Activated naive CD4-positive, alpha-beta T cell treated with Interleukin-2 at 50 U/mL for 16 hours (primary cell): ENCODE measurements at places on chromosomes 6 and 20.

DNA sequence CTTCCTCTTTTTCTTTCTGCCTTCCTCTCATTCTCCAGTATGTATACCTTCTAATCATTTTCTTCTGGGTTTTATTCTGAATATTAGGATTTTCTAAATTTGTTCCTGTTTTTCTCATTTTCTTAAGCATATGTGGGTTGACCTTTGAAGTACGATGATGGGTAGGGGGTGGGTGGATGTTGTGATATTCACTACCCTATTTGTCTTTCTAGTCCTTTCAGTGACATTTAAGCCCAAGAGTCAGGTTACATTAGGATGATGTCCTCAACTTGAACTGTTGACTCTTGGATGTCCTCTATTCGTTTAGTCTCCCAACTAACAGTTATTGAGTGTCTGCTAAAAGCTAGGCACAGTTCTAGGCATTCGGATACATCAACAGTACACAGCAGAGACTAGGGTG, 7.3 kb downstream of the ABT1 start:
- DNase-seq = no peak

- DNase-seq = peak; percentile 37
Observed at GRCh38 chr6:37822851-37823682, 3.5 kb downstream of the ZFAND3 start.

DNA sequence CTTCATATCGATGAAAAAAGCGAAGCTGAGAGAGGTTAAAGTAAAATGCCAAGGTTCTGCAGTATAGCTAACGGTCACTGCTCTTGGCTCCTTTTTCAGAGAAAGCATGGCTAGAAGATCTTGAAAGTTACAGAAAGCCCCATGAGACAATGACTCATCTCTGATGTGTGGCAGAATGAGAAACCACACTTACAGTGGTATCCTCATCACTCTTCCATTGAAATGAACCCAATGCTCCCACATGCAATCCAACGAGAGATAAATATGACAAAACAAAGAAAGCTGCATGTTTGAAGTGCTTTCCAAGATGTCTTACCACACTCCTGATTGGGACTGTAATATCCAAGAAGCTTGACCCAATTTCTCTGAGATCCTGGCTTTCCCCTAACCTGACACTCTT, 694.9 kb downstream of the PRKN start:
- DNase-seq = no peak

DNA sequence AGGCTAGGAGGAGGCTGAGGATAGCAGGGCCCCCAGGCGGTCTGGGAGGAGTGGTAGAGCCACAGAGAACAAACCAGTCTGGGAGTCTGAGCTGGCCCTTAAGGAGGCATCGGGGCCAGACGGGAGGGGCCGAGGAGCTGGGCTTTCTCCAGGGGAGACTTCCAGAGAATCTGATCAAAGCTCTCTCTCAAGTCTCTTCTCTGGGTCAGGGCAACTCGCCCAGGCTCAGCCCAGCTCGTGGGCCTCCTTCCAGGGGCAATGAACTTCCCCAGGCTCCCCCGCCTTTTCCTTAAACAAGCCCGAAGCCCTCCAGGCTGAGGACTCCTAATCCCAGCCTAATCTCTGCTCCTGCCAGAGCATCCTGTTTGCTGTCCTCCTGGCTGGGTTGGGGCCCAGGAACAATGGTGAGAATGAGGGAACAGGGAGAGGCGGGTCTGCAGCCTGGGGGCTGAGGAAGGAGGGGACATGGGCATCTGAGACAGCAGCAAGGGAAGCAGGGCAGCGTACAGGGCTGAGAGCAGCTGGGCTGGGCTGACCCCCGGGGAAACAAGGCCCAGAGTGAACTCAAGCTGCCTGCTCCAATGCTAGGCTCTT, 173.6 kb downstream of the ANKRD60 start:
- DNase-seq = no peak

DNA sequence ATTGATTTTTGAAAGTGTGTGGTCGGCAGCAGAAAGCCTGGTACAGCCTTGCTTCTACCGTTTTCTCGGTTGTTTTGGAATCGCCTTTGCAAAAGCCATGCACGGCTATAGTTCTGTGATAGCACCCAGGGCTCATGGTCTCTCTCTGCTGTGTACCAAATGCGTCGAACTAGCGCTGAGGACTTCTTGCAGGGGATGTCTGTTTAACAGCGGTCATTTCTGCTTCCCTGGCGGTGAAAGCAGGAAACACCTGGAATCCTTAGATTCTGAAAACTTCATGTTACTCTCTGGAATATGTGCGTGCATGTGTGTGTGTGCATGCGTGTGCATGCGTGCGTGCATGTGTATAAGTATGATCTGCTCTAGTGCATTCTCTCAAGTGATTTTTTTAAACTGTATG, 26.1 kb upstream of the GCNT2 start:
- no peak for DNase-seq

DNA sequence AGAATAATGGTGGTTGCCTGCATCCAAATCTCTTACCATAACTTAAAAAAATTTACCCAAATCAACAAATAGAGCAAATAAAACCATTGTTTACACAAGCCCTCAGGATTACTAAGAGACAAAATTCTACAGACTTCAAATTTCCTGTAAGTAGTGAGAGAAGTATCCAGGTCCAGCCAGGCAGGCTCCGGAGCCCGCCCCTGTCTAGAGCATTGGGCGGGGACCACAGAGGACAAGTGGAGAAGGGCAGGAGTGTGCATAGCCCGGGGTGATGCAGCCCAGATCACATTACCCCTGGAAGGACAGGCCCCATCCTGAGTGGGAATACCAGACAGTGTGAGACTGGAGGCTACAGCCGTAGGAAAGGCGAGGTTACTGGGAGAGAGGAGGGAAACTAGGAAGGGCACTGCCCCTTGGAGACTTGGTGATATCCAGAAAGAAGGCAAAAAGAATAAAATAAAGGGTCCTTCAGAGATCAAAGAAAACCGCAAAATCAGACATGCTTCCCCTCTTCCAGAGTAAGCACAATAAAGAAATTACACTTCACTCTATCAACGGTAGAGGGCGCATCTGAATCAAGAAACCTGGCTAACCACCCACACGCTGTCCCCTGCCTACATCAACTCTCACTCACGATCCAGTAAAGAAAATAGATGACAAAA, 26.6 kb downstream of the RIN2 start:
- DNase-seq = peak; percentile 25

- DNase-seq = peak; percentile 65
Observed at GRCh38 chr20:53884859-53885541, 185.4 kb downstream of the BCAS1 start.

- DNase-seq = no peak
Observed at GRCh38 chr20:24700166-24700860, 230.9 kb downstream of the SYNDIG1 start.

DNA sequence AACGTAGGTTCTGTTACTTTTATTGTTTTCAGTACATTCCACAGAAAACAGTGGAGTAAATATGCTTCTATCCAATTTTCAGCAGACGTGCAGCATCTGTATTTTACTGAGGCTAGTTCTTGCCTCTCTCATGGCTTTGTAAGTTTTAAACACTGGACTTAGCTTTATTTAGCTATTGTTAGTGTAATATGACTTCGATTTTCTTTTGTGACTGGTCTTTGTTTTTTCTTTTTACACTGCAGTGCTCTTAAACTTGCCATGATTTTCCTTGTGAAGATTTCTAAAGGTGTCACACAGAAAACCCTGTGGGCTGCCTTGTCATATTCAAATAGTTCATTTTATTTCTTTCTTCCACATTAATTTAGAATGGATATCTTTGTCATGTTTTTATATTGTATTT, 1234.9 kb upstream of the CITED2 start:
- DNase-seq = no peak

- no peak for DNase-seq
Observed at GRCh38 chr6:111175109-111175508, 87.8 kb downstream of the SLC16A10 start.

GRCh38 chr6:87714093-87714842, 12.2 kb upstream of the AKIRIN2 start:
- no peak for DNase-seq

- DNase-seq = no peak
Observed at GRCh38 chr6:68756454-68757375, 121.6 kb downstream of the ADGRB3 start.

DNA sequence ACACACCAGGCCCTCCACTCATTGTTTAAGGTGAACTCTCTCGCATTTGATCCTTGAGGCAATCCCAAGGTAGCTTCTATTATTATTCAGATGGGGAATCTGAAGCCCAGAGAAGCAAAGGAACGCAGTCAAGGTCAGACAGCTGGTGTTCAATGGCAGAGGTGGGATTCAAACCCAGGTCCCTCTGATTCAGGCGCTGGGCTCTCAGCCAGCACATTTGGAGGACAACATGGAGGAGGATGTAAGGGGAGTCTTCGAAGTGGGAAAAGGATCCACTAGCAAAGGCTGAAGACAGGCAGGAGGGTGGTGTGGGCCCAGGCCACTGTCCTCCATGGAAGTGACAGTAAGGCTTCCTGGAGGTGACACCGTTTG, 13.9 kb upstream of the TTPAL start:
- DNase-seq = no peak

DNA sequence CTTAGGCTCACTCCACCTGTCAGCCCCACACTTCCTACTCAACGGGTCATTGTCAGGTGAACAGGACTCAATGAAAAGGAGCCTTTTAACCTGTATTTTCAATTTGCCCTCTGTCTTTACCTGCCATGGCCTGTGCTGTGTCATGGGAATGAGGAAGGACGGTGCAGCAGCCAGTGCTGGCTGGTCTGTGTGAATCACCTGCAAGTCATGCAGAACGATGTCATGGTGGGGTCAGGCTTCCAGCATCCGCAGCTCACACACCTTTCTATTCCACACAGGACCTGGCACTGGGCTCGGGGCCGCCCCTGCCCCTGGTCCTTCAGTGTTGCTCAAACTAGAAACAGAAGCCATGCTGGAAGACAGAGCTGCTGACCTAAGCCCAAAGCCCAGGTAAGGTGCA, 188.7 kb upstream of the GMDS start:
- no peak for DNase-seq

DNA sequence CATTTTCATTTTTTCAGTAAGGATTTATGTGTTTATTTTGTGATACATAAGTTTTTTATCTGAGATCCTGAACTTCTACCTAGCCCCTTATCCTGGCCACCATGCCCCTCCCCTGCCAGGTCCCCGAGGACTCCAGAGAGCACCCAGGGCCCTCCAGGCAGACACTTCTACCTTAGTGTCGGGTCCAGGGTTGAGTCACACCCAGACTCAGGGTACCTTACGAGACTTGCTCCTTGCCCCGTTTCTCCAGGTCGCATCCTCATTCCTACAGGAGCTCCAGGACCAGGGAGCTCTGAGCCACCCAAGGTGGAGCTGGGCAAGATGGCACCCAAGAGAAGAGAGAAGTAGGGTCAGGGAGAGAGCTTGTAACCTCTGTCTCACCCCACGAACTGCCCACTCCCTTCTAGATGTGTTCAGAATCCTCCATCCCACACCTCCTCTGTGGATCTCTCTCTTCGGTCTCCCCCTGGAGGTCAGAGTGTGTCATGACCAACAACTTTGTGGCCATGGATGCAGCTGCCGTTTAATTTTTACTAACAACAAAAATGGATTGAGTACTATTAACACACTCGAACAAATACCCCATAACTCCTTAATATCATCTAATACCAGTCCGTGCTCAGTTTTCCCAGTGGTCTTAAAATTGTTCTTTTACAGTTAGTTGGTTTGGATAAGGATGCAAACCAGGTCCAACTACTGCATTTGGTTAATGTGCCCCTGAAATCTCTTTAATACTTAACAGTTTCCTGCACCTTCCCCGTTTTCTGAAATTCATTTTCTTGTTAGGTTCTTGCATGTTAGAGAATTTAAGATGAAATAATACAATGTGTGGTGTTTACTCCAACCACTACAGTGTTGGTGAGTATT, 130.6 kb upstream of the INSM1 start:
- peak; percentile 7 for DNase-seq

DNA sequence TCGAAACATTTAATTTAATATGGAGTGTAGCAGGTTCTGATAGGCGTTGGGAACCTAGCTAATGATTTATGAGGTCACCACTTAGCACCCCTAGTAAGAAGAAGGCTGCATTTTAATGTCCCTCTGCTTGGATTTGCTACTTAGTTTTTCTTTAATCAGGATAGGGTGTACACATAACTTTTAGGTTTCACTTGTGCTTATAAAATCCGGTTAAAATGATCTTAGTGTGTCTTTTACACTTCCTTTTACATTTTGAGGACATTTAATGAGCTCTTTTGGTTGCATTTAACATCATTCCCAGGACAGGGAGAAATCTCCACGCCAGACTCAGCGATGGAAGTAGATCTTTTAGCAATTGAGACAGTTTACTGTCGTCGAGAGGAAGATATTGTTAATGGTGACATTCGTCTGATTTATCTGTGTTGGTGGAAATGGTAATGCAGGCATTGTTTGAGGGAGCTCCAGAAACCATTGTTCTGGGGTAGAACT, 5.6 kb downstream of the TFAP2A start:
- DNase-seq = no peak

DNA sequence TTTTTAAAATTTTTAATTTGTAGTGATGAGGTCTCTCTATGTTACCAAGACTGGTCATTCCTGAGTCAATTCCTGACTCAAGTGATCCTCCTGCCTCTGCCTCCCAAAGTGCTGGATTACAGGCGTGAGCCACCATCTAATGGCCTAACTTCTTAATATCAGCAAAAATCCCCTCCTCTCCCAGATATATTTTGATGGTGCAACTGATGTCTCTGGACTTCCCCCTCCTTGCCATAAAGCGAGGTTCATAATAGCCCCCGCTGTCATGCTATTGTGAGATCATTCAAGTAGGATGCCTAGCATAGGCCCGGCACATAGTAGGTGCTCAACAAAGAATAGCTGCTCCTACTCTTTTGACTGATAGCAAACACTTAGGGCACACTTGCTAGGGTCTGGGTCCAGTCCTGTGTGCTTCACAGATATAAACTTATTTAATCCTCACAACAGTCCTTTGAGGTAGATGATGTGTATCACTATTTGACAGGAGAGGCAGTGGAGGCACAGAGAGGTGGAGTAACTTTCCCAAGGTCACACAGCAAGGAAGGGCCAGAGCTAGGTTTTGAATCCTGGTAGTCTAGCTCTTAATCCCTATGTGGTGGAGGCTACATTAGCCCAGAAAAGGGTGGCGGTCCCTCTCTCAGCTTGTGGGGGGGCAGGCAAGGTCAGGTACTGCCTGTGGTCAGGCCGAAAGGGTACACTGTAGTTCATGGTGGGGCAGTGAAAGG, 14.6 kb downstream of the SRC start:
- no peak for DNase-seq

- DNase-seq = no peak
Observed at GRCh38 chr6:105844275-105844883, 241.8 kb upstream of the PRDM1 start.

- DNase-seq = no peak
Observed at GRCh38 chr20:33466303-33466646, 22.7 kb upstream of the SNTA1 start.

GRCh38 chr20:38127920-38128528, 37.0 kb downstream of the TGM2 start:
- no peak for DNase-seq

- no peak for DNase-seq
Observed at GRCh38 chr6:135936606-135937005, 85.1 kb downstream of the PDE7B start.

GRCh38 chr6:41605649-41606048, 32.6 kb upstream of the MDFI start:
- DNase-seq = no peak

- DNase-seq = no peak
Observed at GRCh38 chr6:30972816-30973215, 10.7 kb upstream of the MUC21 start.

- peak; percentile 4 for DNase-seq
Observed at GRCh38 chr6:136628996-136629395, 78.8 kb upstream of the MAP7 start.
